ENCODE measurements at places on chromosomes 12 and 14. TPM values are rescaled to one million over a fixed set of nuclear protein-coding genes. Genes with fewer than 3 reads are reported as not detected.
A peak's percentile ranks its signal among the peaks of the same experiment; 100 is the strongest.

DNA sequence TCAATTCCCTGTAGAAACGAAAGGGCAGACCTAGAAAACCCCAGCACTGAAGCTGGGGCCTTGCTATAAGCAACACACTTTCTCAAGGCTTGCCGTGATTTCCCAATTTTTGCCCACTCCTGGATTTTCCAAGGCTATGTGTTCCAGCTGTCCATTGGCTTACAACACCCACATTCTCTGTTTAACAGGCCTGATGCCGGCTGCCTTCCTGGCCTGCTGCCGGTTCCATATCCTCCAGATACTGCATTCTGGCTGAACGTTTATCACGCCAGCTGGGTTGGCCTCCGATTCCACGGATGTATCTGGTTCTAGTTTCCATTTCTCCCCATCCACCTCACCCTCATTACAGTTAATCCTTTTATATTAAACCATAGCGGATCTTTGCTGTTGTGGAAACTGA is 2.0 kb upstream of the PCNX1 start:
- H3K4me1 ChIP-seq: peaks cover under 1% of the 10 kb centered on the region
- H3K4me3 ChIP-seq: no peak overlapping the region
- no peaks in the 10 kb centered on the region for H3K36me3 ChIP-seq
- DNase-seq: peak; percentile 24
- H3K27me3 ChIP-seq: no peaks in the 10 kb centered on the region
- H3K27ac ChIP-seq: peak overlapping the region; percentile 45

- no peaks in the 10 kb centered on the region for H3K36me3 ChIP-seq
- no peak for DNase-seq
- no peaks in the 10 kb centered on the region for H3K4me1 ChIP-seq
- no peak overlapping the region for H3K4me3 ChIP-seq
- no peak overlapping the region for H3K27ac ChIP-seq
Measured at GRCh38 chr14:39442293-39442692, 10.1 kb upstream of the FBXO33 start.

- no peak overlapping the region for H3K4me3 ChIP-seq
- H3K27me3 ChIP-seq: no peaks in the 10 kb centered on the region
- H3K36me3 ChIP-seq: no peaks in the 10 kb centered on the region
- no peak for DNase-seq
Measured at GRCh38 chr12:27651201-27651600, 45.0 kb upstream of the REP15 start.

DNA sequence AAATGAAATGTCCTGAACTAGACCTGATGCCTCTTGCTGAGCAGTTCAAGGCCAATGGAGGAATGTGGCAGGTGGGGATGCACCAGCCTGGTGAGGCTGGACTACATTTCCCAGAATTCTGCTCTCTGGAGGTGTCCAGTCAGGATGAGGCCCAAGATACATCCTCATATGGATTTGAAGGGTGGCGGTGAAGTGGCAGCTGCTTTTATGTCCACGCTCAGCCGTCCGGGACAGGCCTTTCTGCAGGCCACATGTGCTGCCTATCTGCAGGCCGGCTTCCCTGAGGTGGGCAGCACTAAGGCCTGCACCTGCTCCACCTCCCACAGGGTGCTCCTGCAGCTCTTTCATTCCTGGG is 230.2 kb downstream of the BCL11B start:
- no peaks in the 10 kb centered on the region for H3K4me1 ChIP-seq
- DNase-seq: no peak
- H3K27ac ChIP-seq: no peak overlapping the region
- no peak overlapping the region for H3K4me3 ChIP-seq

DNA sequence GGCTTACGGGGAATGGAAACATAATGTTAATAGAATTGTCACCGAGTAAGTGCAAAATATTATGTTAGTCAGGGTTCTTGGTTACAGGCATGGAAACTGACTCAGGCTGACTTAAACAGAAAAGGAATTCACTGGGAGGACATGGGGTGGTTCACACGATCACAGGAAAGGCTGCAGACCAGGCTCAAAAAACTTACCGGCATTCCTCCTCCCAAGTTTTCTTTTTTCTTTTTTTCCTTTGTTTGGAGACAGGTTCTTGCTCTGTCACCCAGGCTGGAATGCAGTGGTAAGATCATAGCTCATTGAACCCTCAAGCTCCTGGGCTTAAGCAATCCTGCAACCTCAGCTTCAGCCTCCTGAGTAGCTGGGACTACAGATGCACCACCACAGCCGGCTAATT is 11.9 kb upstream of the UBE2N start:
- no peak for DNase-seq
- H3K36me3 ChIP-seq: no peaks in the 10 kb centered on the region

DNA sequence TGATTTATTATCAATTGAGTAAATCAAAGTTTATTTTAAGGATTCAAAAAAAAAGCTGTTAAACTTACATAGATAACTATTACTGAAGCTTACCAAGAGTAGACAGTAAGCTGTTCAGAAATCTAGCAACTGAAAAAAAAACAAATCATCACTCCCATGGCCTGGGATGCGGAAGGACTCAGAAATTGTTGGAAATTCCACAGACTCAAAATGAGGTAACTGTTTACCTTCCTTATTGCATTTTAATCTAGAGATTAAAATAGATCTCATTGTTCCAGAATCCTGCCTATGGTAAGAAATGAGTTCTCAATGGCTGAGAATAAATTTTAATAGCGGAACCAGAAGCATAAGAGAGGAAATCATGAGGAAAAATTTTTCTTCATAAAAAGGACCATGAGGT is 87.2 kb downstream of the PPM1H start:
- no peak overlapping the region for H3K4me3 ChIP-seq
- DNase-seq: no peak
- no peaks in the 10 kb centered on the region for H3K4me1 ChIP-seq
- no peaks in the 10 kb centered on the region for H3K36me3 ChIP-seq

DNA sequence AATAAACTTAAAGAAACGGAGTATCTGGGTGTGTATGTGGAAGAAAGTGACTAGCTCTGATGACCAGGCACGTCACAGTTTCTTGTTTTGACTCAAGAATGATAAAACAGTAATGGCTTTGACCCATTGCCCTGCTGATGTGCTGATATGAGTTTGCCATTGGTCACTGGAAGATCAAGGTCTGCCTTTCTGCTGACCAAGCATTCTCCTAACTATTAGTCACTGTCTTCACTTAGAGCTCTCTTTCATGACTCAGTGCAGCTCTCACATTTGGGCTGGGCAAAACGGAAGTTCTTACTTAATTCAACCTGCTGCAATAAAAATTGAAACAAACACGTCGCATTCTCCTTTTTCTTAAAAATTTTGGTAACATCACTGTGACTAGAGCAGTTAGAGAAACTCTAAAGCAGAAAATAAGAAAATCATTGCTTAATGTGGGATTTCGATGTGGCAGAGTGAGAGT is 366.7 kb downstream of the BTG1 start:
- peak overlapping the region; percentile 52 for H3K27ac ChIP-seq
- no peak overlapping the region for H3K4me3 ChIP-seq
- DNase-seq: peak; percentile 39
- no peaks in the 10 kb centered on the region for H3K36me3 ChIP-seq
- no peaks in the 10 kb centered on the region for H3K27me3 ChIP-seq
- H3K4me1 ChIP-seq: peaks cover 4% of the 10 kb centered on the region

- H3K27ac ChIP-seq: no peak overlapping the region
- DNase-seq: peak; percentile 18
- no peaks in the 10 kb centered on the region for H3K36me3 ChIP-seq
- no peaks in the 10 kb centered on the region for H3K27me3 ChIP-seq
- H3K4me3 ChIP-seq: no peak overlapping the region
Measured at GRCh38 chr14:90842726-90843125, 26.5 kb upstream of the TTC7B start.

DNA sequence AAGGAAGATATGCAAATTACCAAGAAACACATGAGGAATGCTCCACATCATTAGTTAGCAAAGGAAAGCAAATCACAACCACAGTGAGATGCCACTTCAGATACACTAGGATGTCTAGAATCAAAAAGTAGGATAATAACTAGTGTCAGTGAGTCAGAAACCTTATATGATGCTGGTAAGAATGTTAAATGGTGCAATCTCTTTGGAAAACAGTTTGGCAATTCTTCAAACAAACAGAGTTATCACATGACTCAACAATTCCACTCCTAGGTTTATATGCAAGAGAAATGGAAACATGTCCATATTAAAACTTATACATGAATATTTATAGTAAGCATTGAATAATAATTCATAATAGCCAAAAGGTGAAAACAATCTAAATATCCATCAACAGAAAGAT is 220.9 kb downstream of the FOXG1 start:
- DNase-seq: no peak
- no peak overlapping the region for H3K27ac ChIP-seq
- H3K4me1 ChIP-seq: no peaks in the 10 kb centered on the region
- H3K27me3 ChIP-seq: no peaks in the 10 kb centered on the region

GRCh38 chr12:5511644-5512600 is 80.0 kb downstream of the NTF3 start:
- H3K27ac ChIP-seq: no peak overlapping the region
- no peaks in the 10 kb centered on the region for H3K27me3 ChIP-seq
- H3K4me3 ChIP-seq: no peak overlapping the region
- no peaks in the 10 kb centered on the region for H3K36me3 ChIP-seq
- no peaks in the 10 kb centered on the region for H3K4me1 ChIP-seq

- H3K27ac ChIP-seq: no peak overlapping the region
- DNase-seq: no peak
- no peaks in the 10 kb centered on the region for H3K36me3 ChIP-seq
- no peak overlapping the region for H3K4me3 ChIP-seq
Measured at GRCh38 chr14:68040633-68041369, 221.2 kb downstream of the RAD51B start.

GRCh38 chr14:72699443-72699842 is 194.5 kb downstream of the DPF3 start:
- no peaks in the 10 kb centered on the region for H3K27me3 ChIP-seq
- no peak overlapping the region for H3K4me3 ChIP-seq
- no peaks in the 10 kb centered on the region for H3K36me3 ChIP-seq
- no peak overlapping the region for H3K27ac ChIP-seq

- H3K27me3 ChIP-seq: no peaks in the 10 kb centered on the region
- H3K27ac ChIP-seq: no peak overlapping the region
- peak; percentile 59 for DNase-seq
- H3K4me1 ChIP-seq: peaks cover 5% of the 10 kb centered on the region
- no peak overlapping the region for H3K4me3 ChIP-seq
Measured at GRCh38 chr12:19273482-19274330, 144.2 kb downstream of the PLEKHA5 start.

GRCh38 chr12:41286426-41286825 is 98.3 kb downstream of the PDZRN4 start:
- no peak overlapping the region for H3K4me3 ChIP-seq
- H3K4me1 ChIP-seq: no peaks in the 10 kb centered on the region
- H3K27ac ChIP-seq: no peak overlapping the region
- no peaks in the 10 kb centered on the region for H3K36me3 ChIP-seq
- no peak for DNase-seq
- H3K27me3 ChIP-seq: no peaks in the 10 kb centered on the region

- no peaks in the 10 kb centered on the region for H3K4me1 ChIP-seq
- no peak for DNase-seq
- no peak overlapping the region for H3K4me3 ChIP-seq
- H3K36me3 ChIP-seq: no peaks in the 10 kb centered on the region
- H3K27me3 ChIP-seq: no peaks in the 10 kb centered on the region
Measured at GRCh38 chr14:51185180-51185579, 54.9 kb upstream of the TMX1 start.

DNA sequence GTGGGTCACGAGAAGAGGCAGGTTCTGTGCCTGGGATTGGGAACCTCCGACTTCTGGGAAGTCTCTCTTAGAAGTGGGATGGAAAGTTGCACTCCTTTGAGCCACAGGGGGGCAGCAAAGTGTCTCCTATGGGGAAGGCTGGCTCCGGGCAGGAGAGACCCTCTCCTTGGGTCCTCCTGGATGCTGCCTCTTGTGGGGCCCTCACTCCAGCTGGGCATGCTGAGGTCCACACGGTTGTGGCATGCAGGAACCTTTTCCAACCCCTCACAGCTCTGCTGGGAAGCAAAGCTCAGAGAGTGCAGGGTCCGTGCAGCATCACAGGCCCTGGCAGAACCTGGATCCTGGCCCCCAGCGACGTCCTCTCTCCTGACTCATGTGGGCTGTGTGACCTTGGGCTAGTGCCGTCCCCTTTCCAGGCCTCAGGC is 17.4 kb downstream of the SDSL start:
- H3K4me3 ChIP-seq: no peak overlapping the region
- H3K27ac ChIP-seq: no peak overlapping the region
- no peaks in the 10 kb centered on the region for H3K27me3 ChIP-seq
- no peaks in the 10 kb centered on the region for H3K36me3 ChIP-seq
- DNase-seq: no peak

- H3K4me1 ChIP-seq: no peaks in the 10 kb centered on the region
- DNase-seq: no peak
- H3K36me3 ChIP-seq: no peaks in the 10 kb centered on the region
- H3K27me3 ChIP-seq: no peaks in the 10 kb centered on the region
Measured at GRCh38 chr14:25111061-25111601, 61.2 kb upstream of the STXBP6 start.

GRCh38 chr12:53265783-53266182 is 2.3 kb upstream of the ESPL1 start:
- no peaks in the 10 kb centered on the region for H3K27me3 ChIP-seq
- no peak for DNase-seq
- H3K27ac ChIP-seq: no peak overlapping the region
- H3K4me3 ChIP-seq: no peak overlapping the region

GRCh38 chr12:96194971-96195844 is 1.0 kb downstream of the ELK3 start:
- H3K4me3 ChIP-seq: peak overlapping the region; percentile 77
- H3K27ac ChIP-seq: peak overlapping the region; percentile 64
- peak; percentile 66 for DNase-seq

- H3K36me3 ChIP-seq: no peaks in the 10 kb centered on the region
- DNase-seq: no peak
- no peak overlapping the region for H3K4me3 ChIP-seq
- H3K27ac ChIP-seq: no peak overlapping the region
- no peaks in the 10 kb centered on the region for H3K27me3 ChIP-seq
Measured at GRCh38 chr12:99627459-99627858, 20.1 kb upstream of the GARIN6 start.

- H3K4me1 ChIP-seq: no peaks in the 10 kb centered on the region
- H3K27me3 ChIP-seq: no peaks in the 10 kb centered on the region
- DNase-seq: no peak
- no peak overlapping the region for H3K27ac ChIP-seq
Measured at GRCh38 chr14:104437703-104438102, 141.9 kb upstream of the C14orf180 start.

IL31 gene
- total RNA-seq: not detected

MYF5 gene
- total RNA-seq: not detected

MYH6 gene
- total RNA-seq: 1.6 TPM

RNASE4 gene
- total RNA-seq: 94.7 TPM

CAPZA3 gene
- not detected for total RNA-seq

CD69 gene
- total RNA-seq: 1.4 TPM

HOXC12 gene
- not detected for total RNA-seq

CMA1 gene
- 1.3 TPM for total RNA-seq
